NK-92 treated with Interleukin-12 subunit alpha and Interleukin-12 subunit beta, amount 100 ng/mL, for 24 hours (cell line): ENCODE measurements at places on chromosomes 5 and 9.

DNA sequence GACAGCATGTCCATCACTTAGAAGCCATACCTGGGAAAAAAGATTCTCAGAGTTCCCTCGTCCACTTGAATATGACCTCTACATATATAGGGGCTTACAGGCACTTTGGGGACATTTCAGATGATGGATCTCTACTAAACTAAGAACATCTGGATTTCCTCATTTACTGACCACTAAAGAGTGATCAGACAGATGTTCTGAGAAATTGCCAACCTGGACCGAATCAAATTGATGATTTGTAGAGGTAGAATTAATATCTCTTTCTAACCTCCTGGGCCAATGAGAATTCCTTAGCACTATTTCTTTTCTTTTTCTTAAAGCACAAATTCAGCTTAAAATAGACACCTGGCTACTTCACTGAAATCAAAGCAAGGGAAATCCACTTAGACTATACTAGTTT, 422.7 kb downstream of the MTRR start:
- no peak for DNase-seq

DNA sequence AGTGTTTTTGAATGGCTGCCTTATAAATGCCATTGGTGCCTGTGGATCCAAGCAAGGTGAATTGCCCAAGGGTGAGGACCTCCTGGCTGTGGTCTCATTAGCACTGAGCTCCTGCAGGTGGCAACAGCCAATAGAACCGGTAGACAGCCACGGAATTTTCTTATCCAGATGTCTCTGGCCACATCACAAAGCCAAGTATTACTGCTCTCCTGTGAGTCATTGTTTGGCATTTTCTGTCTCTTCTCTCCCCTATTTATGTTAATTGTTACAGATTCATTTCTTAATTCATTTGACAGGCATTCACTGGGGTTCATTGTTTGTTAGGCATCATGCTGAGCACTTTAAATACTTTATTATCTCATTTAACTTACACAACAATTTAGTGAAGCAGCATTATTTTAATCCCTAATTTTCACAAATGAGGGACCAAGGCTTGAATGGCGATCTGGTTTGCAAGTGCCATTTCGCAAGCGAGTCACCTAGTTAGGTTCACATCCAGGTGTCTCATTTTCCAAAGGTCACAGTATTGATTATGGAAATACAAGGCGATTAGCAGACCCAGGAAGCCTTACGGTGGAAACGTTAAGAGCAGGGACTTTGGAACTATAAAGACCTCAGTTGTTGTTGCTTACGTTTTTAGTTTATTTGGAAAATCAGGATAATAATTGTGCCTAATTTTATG, 58.2 kb upstream of the DPYSL3 start:
- no peak for DNase-seq

GRCh38 chr9:114005371-114006154, 72.5 kb downstream of the AMBP start:
- no peak for DNase-seq

DNA sequence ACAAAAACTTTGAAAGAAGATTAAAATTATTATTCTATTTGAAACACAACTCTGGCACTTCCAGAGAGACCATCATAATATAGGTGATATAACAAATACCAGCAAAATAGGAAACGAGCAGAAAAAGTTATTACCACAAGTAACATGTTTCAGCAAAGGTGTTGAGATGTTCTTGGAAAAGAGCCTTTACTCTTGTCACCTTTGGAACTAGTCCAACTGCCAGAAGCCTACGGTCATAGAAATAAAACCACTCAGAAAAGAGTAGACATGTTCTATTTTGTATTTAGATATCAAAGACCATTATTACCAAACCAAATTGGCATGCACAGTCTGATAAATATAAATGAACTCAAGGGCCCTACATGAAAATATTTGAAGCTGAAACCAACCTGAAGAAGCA, 145.0 kb upstream of the DMAC1 start:
- no peak for DNase-seq

GRCh38 chr5:14202462-14202861, 59.3 kb downstream of the TRIO start:
- no peak for DNase-seq

DNA sequence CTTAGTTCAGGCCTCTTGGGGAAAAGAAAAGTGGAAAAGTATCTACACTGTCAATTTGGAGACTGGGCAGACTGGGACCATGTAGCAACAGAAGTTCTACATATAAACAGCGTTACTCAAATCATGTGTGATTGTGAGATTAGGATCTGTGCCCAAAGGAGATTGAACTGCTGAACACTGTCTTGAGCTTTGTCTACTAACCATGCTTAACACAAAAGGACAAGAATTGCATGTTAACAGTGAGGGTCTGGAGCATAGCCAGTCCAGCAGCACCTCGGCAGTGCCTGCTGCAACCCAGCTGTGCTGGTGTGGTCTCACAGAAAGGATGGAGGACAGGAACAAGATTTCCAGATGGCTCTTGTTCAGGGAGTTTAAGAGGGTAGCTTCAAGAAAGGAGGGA, 5.7 kb downstream of the PAM start:
- DNase-seq = no peak

GRCh38 chr9:79196606-79197005, 375.2 kb upstream of the TLE4 start:
- no peak for DNase-seq

DNA sequence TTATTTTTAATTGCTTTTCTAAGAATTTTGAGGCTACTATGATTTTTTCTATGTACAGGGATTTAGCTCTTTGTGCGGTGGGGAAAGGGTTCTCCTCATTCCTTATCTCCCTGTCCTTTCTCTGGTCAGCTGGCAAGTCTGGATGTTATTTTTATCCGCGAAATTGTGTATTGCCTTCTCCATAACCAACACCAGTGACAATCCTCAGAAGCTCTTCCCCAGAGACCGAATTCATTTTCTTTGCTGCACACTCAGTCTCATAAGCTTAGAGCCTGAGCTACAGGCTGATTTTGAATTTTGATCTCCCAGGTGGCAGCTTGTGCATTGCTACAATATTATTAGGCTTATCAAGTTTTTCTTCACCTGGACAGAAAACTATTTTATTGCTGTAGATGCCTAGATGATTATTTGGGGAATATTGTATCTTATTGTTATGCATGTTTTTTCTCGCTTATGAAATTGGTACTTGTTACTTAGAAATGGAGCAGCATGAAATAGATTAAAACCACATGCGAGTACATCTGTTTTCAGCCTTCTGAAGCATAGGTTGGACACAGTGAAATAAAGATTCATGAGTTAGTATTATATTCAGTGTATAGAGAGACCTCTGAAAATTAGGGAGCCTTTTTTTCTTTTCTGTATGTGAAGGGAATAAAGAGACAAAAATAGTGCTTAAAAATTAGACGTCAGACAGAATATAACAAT, 27.3 kb downstream of the CPEB4 start:
- no peak for DNase-seq

DNA sequence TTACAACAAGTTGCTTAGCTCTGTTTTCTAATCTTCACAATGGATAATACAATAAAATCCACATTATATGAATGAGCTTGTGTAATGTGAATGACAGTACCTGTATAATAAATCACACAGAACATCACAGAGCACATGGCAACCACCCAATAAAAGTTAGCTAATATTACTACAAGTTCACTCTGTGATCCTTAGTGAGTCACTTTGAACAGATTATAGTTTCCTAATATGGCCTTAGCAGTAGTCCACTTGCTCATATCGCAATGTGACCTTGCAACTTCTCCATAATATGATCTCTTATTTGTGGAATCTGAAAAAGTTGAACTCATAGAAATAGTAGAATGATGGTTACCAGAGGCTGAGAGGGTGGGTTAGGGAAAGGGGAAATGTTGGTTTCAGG, 361.3 kb downstream of the PTPRD start:
- DNase-seq = no peak

DNA sequence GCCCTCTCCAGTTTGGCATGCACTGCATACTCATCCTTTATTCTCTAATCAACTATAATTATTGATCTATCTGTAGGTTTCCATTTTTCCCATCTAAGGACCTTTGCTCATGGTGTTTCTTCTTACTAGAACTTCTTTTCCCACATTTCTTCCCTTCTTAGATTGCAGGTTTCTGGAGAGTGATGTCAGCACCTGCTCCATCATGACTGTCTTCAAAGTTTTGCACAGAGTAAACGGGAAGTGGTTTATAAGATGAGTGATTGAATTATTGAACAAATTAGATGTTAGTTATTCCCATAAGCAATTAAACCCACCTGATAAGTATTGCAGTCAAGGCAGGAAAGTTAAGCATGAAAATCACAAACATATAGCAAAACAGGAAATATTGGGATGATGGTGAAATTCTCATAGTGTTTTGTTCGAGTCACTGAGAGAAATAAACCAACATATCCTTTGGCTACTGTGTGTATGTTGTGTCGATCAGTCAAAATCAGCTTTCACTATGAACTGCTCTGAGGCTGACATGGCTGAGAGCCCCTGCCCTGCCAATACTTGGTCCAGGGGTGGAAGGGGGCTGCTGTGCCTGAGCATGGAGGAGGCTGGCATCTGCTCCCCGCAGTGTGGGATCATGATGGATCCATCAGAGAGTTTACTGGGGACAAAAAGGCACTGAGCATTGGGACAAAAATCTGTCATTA, 45.5 kb upstream of the S1PR3 start:
- no peak for DNase-seq

- no peak for DNase-seq
These were observed 44.4 kb upstream of the SAP30L start for GRCh38 chr5:154401355-154401754.

- no peak for DNase-seq
These were observed 338.2 kb downstream of the NTRK2 start for GRCh38 chr9:85007748-85008147.

DNA sequence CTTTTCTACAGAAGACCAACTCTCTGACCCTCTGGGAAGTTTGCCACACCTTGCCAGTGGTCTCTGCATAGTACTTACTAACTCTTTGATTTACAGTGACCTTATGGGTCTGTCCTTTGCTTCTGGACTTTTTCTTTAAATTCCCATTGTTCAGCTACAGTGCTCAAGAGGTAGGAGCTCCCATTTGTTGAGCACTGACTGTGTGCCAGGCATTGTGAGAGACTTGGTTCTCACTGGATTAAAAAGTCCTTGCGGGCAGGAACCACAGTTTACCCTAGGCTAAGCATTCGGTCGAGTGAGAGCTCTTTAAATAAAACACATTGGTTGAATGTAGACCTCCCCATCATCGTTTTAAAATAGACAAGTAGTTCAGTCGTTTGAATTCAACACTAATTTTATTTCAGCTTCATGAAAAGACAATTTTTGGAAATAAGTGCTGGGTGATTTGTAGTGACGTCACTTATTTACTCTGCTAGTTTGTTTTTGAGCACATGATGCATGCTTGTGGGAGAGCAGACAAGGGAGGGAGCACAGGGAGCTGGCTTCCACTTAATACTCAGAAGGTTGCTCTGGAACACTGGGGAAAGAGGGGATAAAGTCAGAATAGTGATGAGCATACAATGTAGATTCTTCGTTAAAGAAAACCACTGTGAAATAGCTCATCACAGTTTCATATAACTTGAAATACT, 27.1 kb downstream of the RASGRF2 start:
- no peak for DNase-seq

GRCh38 chr5:74647096-74647495, 6.6 kb upstream of the ENC1 start:
- no peak for DNase-seq

GRCh38 chr5:68547622-68548021, 332.1 kb downstream of the PIK3R1 start:
- DNase-seq = no peak

- DNase-seq = no peak
These were observed 22.9 kb upstream of the DENND1A start for GRCh38 chr9:123952641-123953495.

- no peak for DNase-seq
These were observed 94.2 kb upstream of the MTAP start for GRCh38 chr9:21708260-21708711.
